Esophagus squamous epithelium (tissue), 5 donors: ENCODE measurements at places on chromosomes 5 and 9.

DNA sequence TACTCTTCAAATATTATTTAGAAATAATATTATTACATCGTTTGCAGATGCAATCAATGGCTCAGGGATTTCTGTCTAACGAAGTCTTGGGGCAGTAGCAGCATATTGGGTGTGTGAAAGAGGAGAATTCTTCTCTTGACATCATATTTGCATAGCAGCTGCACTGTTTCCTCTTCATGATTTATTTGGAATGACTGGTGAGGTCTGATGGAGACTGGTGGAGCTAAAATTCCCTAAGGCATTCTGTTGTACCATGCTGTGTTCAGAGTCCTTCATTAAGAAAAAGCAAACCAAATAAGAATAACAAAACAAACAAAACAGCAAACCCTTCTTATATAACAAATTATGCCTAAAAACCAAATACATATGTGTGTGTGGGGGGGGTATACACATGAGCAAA lies 177.6 kb downstream of the DIRAS2 start:
- no peak for DNase-seq

DNA sequence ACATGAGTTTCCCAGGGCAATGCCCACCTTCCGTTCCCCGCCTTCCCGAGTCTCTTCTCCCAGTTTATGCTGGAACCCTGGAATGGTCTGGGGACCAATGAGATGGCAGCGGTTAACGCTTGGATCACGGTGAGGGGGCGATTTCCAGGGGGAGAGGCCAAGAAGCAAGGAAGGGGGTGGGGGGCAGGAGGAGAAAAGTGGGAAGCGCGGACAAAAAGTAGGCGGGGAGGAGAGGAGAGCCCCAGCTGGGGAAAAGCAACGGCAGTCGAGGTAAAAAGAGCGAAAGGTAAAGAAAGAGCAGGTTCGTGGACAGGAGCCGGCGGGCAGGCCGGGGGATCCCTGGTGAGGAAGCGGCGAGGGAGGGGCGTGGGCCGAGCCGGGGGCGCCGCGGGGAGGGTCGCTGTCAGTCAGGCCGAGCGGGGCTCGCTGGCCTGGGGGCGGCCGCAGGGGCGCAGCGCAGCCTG lies 508 bp upstream of the SNCAIP start:
- DNase-seq = no peak

DNA sequence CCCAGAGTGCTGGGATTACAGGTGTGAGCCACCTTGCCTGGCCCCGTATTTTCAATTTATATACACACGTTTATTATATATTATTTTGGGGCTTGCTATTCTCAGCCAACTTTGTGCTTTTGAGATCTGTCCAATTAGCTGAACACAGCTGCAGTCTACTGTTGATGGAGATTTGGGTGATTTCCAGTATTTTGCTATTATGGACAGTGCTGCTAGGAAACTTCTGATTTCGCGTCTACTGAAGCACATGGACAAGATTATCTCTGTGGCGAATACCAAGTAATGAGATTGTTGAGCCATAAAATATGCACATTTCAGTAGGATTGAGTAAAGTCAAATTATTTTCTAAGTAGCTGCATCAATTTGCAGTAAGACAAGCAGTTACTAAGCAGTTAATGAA lies 1731.2 kb upstream of the CDH6 start:
- no peak for DNase-seq

DNA sequence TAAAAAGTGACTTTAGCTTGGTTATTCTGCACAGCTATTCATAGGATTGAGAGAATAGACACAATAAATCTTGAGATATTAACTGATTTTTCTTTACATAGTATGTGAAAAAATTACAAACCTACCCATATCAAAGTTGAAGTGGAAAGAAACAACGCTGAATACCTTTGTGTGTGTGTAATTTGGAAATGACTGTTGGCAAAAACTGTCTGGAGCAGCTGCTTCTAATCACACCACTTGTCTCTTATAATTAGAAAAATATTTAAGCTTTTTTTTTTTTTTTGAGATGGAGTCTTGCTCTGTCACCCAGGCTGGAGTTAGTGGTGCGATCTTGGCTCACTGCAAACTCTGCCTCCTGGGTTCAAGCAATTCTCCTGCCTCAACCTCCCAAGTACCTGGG lies 110.8 kb upstream of the POC5 start:
- no peak for DNase-seq

GRCh38 chr9:110538647-110539041 lies 40.9 kb downstream of the SVEP1 start:
- no peak for DNase-seq

GRCh38 chr9:94761481-94761880 lies 35.0 kb downstream of the AOPEP start:
- DNase-seq = no peak

DNA sequence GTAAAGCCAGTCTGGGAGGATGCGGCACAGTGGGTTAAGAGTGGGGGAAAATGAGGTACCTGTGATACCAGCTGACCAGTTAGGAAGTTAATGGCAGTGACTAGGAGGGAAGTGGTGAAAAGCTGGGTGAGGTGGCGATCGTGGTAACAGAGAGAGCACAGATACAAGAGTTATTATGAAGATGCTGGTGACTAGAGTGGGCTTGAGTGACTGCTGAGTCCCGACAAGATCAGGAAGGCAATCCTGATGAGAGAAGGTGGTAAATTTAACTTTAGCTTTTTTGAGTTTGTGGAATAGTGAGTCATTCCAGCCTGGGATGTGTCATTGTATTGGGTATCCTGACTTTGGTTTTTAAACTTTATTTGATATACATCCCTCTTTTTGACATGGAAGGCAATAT lies 38.8 kb downstream of the CMYA5 start:
- DNase-seq = no peak

DNA sequence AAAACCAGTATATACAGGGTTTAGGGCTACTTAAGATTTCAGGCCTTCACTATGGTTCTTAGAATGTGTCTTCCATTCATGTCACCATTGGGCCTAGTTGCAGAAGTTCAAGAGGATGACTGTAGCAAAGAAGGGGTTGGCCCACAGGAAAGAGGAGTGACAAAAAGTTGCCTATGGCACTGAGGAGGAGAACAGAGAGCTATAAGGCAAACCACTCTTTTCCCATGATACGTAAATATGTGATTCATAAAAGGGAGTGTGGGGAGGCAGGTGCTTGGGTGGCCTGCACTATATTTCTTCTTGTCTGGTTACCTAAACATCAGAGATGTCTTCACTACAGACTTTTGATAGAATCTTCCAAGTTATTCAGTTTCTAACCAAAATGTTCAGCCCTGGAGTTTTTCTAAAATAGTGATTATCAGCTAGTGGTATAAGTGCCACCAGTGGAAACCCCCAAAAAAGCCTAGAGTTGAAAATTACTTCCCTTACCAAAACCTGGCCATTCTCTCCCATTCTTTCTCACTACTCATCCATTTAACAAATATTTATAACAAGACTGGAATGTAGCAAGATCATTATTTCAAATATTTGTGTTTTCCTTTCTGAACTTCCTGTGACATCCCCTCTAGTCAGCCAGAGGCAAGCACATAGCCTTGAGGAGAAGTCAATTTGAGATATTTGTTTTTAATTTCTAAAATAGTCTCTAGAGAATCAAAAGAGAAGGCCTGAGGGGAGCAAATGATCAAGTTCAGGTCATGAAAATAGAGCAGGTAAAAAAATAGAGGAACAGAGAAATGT lies 367.4 kb downstream of the EFNA5 start:
- DNase-seq = no peak
